Keratinocyte (primary cell): ENCODE measurements at places on chromosomes 11 and 22. TPM values are rescaled to one million over a fixed set of nuclear protein-coding genes. Genes with fewer than 3 reads are reported as not detected.

DNA sequence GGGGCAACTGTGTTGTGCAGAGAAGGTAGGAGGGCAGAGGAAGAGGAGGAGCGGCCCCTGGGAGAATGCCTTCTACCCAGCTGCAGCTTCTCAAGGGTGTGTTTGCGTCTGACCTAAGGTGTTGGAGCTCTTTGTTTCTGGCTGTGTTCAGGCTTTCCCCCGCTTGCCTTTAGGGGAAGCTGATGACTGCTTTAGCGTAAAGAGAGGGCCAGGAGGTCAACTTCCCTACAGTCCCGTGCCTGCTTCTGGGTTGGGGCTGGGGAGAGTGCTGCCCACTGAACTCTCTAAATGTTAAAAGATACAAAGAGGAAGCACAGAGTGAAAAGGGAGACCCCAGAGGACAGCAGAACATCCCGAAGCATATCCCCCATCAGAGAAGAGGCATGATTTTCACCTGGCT, 99.2 kb downstream of the PTPRJ start:
- H3K4me3 ChIP-seq: no peak overlapping the region
- no peak overlapping the region for H3K27ac ChIP-seq
- H3K36me3 ChIP-seq: no peaks in the 10 kb centered on the region
- H3K4me1 ChIP-seq: no peaks in the 10 kb centered on the region
- no peak for DNase-seq

Gene HOATZ
- polyA plus RNA-seq: 0.11 TPM in 1 of 3 replicates, not detected in the others

Gene NLRP14
- 0.03 TPM in 2 of 3 replicates, not detected in the other for polyA plus RNA-seq

DNA sequence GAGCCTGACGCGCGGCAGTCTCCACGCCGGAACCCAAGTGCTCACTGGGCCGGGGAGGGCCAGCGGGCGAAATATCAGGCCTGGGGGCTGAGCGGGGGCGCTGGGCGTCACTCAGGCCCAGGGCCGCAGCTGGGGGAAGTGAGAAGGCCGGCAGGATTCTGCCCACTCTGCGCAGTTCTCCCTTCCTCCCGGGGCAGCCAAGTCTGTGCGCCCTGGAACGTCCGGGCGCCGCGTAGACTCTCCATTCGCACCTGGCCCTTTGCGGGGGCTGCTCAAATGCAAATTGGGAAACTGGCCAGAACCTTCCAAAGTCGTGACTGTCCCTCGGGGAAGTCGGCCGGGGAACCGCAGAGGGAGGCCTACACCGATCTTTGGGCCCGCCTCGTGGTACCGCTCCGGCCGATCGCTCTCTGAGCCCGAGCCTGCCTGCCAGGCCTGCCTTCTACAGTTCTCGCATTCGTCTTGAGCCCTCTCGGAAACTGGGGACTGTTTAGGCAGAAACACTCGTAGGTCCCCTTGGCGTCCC, 2.2 kb upstream of the SLC6A5 start:
- H3K4me1 ChIP-seq: peaks cover 5% of the 10 kb centered on the region
- H3K4me3 ChIP-seq: peak overlapping the region; percentile 37
- H3K27ac ChIP-seq: no peak overlapping the region
- no peak for DNase-seq
- H3K36me3 ChIP-seq: no peaks in the 10 kb centered on the region

- no peak for DNase-seq
- H3K4me3 ChIP-seq: no peak overlapping the region
- peaks cover 9% of the 10 kb centered on the region for H3K4me1 ChIP-seq
- no peak overlapping the region for H3K27ac ChIP-seq
Observed at GRCh38 chr11:35605706-35606105, 12.6 kb upstream of the FJX1 start.

DNA sequence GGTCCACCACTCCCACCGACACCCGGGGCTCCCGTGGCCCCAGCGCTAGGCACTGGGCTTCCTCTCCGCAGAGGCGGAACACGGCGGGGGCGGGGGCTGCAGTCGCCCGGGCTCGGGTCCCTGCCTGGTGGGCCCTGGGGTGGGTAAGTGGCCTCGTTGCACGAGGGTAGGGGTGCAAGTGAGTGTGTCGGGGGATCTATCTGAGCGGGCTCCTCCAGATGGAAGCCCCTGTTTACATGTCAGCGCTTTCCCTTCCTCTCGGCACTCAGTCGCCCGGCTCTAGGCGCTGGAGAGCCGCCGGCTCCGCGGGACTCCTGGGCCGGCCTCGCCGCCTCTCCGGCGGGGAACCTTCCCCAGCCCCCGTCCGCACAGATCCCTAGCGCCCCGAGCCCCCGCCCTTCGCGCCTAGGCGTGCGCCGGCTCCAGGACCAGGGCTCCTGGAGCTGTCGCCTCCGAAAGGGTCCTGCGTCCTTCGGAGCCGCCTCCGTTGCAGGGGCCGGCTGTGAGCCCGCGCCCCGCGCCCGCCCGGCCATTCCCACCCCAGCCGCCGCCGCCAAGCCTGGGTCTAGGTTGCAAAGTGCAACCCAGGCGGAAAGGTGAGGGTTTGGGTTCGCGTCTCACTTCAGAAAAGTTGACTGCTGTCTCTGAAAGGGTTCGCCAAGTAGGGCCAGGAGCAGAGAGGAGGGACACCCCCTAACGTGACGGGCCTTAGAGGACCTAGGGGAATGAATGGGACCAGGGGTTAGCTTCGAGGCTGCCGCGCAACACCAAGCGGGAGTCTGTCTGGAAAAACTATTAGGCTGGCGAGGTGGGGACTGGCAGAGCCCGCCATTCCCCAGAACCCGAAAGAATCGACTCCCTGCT, 978 bp downstream of the FLI1 start:
- peaks cover 9% of the 10 kb centered on the region for H3K4me1 ChIP-seq
- peak overlapping the region; percentile 69 for H3K4me3 ChIP-seq
- no peaks in the 10 kb centered on the region for H3K36me3 ChIP-seq
- H3K27ac ChIP-seq: no peak overlapping the region
- DNase-seq: no peak

DNA sequence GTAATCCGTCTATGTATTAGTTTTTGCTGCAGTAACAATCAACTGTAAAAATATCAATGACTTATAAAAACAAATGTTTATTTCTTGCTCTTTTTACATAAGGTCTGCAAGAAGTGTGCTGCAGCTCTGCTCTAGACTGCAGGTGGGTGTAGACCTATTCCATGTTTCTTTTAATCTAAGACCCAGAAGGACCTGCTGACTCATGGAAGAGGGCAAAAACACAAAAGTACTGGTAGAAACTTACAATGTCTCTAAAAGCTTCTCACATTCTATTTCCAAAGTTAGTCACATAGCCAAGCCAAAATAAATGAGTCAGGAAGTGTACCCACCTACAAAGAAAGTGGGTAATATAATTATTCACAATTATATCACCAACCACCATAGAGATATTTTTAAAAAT, 435.9 kb upstream of the FAT3 start:
- H3K27me3 ChIP-seq: no peaks in the 10 kb centered on the region
- no peaks in the 10 kb centered on the region for H3K36me3 ChIP-seq
- DNase-seq: no peak
- H3K4me1 ChIP-seq: no peaks in the 10 kb centered on the region
- H3K4me3 ChIP-seq: no peak overlapping the region

- peaks cover 14% of the 10 kb centered on the region for H3K4me1 ChIP-seq
- no peaks in the 10 kb centered on the region for H3K36me3 ChIP-seq
- no peak for DNase-seq
- no peak overlapping the region for H3K4me3 ChIP-seq
Observed at GRCh38 chr11:113197446-113197845, 116.9 kb upstream of the TTC12 start.
